Hematopoietic multipotent progenitor cell treated with erythropoietin and hydrocortisone succinate and interleukin-3 and kit ligand, for 4 days (in vitro differentiated cells): ENCODE measurements at places on chromosomes 5 and 9.

DNA sequence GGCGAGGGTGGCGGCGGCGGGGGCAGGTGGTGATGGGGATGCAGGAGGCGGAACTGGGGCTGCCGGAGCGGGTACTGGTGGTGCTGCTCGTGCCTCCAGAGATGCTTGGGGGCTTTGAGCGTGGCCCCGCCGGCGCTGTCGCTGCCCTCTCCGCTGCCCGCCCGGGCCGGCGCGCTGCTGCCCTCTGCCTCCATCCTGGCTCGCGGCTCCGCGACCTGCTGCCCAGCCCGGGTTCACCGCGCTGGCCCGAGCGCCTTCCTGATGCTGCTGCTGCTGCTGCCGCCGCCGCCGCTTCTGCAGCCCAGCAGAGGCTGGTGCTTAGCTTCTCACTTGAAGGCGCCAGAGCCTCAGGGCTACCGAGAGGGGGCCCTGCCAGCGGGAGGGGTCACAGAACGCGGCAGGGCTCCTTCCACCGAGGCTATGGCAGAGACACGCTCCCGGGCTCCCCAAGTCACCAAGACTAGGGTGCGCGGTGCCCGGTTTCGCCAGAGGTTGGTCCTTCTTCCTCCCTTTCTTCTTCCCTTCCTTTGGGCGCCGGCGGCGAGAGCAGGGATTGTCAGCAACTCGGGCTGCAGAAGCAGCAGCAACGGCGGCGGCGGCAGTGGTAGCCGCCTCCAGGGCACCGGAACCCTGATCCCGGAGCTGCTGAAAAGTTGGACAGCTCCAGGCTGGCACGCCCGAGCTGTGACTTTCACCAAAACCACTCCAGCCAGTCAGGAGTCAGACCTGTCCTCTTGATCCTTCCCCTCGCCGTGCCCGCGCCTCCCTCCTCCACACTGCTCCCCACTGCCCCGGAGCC is at the start of gene PDE4D:
PDE4D (minus strand) TSS at position 298 of the 799 bp plus-strand sequence.
- peak; percentile 78 for DNase-seq

GRCh38 chr9:133112663-133113026 is 8.4 kb downstream of the RALGDS start:
- DNase-seq, result peak; percentile 92

GRCh38 chr9:81414836-81415235 is 274.5 kb downstream of the TLE1 start:
- no peak for DNase-seq

GRCh38 chr9:87796196-87796595 is 70.3 kb downstream of the CTSL start:
- peak; percentile 36 for DNase-seq

DNA sequence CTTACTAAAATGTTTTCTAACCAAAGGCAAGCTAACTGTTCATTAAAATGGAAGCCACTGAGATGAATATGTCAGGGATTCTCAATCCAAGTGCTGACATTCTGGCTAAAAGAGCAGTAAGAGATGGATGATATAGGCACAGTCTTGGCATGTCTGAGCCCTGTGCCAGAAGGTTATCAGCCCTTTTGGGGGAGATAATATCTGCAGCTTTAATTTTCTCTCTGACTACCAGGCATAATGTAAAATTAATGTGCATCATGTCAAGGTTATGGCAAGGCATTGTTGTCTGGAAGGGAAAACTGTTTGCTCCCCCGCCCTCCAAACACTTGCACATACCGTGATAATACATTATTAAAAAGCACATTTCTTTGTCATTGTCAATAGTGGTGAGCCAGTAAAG is 609.8 kb downstream of the ZNF608 start:
- DNase-seq, result no peak

GRCh38 chr5:151697452-151697851 is 10.7 kb upstream of the SPARC start:
- DNase-seq, result no peak

DNA sequence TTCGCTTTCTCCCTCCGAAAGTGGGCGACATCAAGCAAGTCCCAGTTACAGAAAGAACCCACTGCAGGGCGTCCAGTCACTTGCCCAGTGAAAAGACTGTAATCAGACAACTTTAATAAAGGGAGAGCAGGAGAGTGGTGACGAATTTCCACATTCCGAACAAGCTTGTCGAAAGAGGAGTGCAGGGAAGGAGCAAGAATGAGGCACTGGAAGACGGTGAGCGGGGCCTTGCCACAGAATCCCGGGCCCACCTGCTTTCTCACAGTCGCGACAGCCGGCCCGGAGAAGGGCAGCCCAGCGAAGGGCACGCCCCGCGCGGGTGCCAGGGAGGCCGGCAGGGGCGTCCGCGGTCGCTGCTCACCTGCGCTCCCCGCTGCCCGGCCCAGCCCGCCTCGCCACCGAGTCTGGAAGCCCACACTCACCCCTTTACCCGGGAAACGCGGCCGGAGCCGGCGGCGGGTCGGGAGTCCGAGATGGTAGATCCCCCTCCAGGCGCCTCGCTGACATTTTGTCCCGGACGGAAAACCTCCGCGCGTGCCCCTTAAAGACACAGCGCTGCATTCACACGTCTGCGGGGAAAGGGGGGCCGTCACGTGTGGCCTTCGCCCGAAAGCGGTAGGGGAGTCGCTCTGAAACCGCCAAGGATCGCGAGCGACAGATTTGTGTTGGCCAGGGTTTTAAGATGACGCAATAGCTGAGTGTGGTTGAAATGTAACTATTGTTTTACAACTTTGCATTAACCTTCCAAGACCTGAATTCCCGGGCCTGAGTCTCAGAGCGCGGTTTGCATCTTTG is at the start of gene ZBED3:
ZBED3 (minus strand) TSS at position 597 of the 795 bp plus-strand sequence. CDS start 9,407 bp downstream, outside the sequence.
- peak; percentile 94 for DNase-seq

DNA sequence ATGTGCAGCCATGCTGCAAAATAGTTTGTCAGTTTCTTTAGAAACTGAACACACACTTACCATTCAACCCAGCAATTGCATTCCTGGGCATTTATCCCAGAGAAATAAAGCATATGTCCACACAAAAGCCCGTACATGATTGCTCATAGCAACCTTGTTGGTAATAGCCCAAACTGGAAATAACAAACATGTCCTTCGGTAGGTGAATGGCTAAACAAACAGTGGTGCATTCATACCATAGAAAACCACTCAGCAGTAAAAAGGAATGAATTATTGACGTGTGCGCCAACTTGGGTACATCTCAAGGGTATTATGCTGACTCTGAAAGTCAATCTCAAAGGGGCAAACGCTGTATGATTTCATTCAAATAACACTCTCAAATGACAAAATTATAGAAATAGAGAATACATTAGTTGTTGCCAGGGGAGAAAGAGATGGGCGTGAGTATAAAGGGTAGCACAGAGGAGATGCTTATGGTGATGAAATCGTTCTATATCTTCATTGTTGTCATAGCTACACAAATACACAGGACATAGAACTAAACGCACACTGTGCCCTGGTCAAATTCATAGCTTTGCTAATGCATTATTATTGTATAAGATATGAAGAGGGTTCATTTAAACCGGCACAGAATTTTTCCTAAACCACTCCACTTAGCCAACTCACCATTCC is 58.2 kb downstream of the DRD1 start:
- DNase-seq, result no peak

DNA sequence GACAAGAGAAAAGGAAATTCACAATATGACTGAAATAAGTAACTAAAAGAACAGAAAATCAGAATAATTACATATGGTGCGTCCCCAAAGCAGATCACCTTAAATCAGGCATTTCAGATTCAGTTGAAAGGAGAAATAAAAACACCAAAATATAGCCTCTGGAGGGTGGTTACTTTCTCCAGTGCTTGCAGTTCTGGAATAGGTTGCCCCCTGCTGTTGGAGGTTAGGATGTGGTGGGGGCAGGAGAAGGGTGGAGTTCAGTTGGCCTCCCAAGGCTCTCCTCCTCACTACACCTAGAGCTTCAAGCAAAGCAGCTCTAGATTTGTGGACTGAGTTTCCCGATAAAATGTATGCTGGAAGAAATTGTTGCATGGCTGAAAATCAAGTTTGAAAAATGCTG is 338.2 kb upstream of the TLE4 start:
- DNase-seq, result peak; percentile 46

GRCh38 chr9:126149661-126150060 is 177.0 kb upstream of the MVB12B start:
- DNase-seq, result peak; percentile 15

DNA sequence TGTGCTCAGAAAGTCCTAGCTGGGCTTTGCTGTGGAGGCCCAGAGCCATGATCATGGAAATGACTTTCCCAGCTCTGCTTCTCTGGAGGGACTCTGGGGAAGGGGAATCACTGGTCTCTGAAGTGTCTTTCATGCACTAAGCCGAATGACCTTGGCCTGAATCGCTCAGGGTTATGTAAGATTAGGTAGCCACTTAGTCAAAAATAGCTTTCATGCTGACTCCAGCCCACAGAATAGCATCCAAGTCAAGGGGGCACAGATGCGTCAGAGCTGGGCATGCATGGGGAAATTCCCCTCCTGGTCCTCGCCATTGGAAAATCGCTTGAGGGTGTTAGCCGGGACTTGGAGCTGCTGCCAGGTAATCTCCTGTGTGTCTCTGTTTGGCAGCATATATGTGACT is 36.1 kb upstream of the PPARGC1B start:
- no peak for DNase-seq

DNA sequence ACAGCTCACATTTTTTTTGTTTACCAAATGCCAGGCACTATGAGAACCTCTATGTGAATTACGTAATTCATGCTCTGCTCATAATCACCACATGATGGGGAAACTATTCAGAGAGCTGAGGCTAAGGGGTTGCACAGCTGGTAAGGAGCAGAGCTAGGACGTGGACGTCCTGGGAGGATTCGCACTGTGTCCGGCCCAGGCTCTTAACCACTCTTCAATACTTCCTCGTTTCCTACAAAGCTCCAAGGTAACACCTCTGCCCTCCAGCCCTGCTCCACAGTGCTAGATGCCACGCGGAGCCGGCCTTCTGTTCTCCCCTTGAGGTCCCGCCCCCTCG is 8.7 kb downstream of the PHF19 start:
- no peak for DNase-seq

DNA sequence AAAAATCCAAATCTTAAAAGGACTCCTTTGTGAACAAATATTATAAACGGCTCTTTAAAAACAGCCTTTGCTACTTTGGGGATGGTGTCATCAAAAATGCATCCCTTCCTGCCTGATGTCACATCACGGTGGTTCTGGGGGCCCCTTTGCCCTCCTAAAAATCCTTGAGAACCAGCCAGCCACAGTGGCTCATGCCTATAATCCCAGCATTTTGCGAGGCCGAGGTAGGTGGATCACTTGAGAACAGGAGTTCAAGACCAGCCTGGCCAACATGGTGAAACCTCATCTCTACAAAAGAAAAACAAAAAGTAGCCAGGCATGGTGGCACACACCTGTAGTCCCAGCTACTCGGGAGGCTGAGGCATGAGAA is 43.9 kb downstream of the FNBP1 start:
- DNase-seq, result no peak
